ENCODE measurements at places on chromosomes 3 and 15.

DNA sequence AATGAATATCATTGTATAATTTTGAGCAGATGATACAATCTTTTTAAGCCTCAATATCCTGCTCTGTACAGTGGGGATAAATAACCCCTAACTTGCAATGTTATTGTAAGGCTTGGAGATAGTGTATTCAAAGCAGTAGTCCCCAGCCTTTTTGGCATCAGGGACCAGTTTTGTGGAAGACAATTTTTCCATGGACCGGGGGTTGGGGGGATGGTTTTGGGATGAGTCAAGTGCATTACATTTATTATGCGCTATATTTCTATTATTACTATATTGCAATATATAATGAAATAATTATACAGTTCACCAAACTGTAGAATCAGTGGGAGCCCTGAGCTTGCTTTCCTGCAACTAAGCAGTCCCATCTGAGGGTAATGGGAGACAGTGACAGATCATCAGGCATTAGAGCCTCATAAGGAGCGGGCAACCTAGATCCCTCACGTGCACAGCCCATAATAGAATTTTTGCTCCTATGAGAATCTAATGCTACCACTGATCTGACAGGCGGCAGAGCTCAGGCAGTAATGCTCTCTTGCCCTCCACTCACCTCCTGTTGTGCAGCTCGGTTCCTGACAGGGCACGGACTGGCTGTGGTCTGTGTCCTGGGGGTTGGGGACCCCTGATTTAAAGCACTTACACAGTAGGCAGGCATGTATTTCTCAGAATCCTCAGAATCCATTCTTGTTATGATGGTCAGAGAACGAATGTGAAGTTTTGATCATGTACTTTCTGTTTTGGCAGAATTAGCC lies 102.2 kb downstream of the PTPRG start:
- no peak for DNase-seq

DNA sequence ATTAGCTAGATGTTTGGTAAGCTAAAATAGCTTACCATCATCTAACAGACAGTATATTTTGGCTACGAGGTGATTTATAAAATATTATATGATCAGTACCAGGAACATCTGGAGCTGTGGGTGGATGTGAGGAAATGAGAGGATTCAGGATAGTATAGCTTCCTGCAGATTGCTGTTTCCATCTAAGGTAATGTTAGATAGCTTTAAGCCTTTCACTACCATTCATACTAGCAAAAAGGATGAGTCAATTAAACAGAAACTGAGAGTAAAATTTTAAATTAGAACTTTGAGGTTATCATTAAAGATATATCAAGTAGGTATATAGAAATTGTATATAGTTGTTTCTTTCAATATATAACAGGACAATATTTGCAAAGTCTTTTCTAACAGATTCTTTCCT lies 8.0 kb downstream of the ZBTB20 start:
- no peak for DNase-seq

GRCh38 chr3:115325539-115325938 lies 178.5 kb upstream of the ZBTB20 start:
- no peak for DNase-seq

GRCh38 chr3:3629911-3630310 lies 169.3 kb upstream of the LRRN1 start:
- no peak for DNase-seq

GRCh38 chr3:11605398-11605797 lies 38.3 kb downstream of the VGLL4 start:
- DNase-seq = no peak

- DNase-seq = no peak
Measured at GRCh38 chr3:48565591-48566400, 2.2 kb upstream of the UCN2 start.

GRCh38 chr15:100372739-100373119 lies 31.0 kb upstream of the ADAMTS17 start:
- no peak for DNase-seq

DNA sequence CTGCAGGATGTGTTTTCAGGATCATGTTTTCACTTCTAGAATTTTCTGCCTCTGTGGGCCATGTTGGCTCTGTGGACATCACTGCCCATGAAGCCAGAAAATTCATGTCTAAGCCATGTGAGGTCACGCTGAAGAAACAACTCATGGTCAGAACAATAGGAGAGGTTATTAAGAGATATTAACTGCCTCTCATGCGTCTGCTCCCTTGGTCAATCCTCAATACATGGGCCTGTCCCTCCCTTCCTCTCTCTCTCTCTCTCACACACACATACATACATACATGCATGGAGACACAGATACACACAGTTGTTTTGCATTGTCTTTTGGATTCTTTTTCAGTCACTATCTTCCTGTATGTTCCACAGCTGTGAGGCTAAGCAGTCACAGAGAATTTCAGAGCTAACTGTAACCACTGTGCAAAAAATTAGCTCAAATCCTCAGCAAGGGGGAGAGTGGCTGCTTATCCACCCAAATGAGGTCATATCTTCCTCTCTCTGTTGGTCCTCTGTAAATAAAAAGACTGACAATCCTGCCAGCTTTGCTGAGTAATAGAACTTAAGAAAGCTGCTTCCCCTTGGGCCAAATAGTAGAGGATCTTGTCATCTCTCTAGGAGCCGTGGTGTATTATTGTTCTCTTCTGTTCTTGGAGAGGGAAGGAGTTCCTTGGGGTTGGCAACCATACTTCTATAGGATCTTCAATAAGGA lies 45.6 kb downstream of the LRTM1 start:
- no peak for DNase-seq

Data from stimulated activated CD4-positive, alpha-beta T cell treated with anti-CD3 and anti-CD28 coated beads, Interleukin-4, amount 100 ng/mL, for 24 hours (primary cell).